ENCODE measurements at places on chromosomes 7 and 10. TPM values are rescaled to one million over a fixed set of nuclear protein-coding genes. Genes with fewer than 3 reads are reported as not detected.

DNA sequence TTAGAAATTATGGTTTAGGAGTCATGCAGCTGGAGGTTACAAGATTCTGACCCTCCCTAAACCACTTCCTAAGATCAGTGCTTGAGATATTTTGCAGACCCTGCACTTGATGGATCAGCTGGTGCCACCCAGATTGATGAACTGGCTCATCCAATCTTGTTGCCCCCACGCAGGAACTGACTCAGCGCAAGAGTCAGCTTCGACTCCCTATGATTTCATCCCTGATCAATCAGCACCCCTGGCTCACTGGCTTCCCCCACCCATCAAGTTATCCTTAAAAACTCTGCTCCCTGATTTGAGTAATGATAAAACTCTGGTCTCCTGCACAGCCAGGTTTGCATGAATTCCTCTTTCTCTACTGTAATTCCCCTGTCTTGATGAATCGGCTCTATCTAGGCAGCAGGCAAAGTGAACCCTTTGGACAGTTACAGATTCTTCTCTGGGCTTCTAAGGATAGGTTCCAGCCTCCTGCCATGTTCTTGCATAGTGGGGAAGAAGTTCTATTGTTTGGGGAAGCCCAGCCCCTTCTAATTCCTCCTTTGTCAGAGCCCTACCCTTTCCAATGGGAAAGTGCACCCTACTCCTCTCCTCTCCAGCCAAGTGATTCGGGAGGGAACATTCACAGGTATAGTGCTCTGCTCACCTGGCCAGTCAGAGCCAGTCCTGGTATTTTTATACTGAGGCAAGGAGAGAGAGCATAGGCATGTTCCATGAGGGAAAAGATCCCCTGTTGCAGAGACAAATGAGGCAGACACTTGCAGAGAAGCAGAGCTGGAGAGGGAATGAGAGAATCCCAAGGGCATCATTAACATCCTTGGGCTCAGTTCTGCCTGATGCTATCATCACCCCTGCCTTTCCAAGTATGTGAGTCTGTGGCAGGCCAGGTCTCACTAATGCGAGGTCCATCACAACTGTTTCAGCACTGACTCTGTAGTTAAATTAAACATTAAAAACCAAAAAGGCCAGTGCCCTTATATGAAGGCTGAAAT, 224.4 kb upstream of the GALNT17 start:
- DNase-seq = no peak

Gene FOXL3
- not detected for total RNA-seq

DNA sequence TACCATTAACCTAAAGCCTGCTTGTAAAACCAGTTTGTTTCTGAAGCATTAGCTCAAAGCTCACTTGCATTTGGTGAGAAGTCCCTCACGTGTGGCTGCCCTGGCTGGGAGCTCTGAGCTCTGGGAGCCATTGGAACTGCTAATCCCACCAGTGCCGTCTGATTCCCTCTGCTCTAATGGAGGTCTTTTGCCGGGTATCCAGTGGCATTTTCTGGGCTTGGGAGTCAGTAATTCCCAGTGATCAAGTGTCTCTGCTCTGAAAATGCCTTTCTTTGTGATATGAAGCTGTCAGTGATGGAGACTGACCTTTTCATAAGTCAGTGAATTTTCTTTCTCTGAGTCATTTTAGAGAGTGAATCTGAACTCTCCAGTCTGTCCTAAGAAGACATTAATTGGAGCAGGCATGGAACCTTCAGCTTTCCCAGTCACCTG, 36.9 kb upstream of the FAM20C start:
- no peak for DNase-seq

DNA sequence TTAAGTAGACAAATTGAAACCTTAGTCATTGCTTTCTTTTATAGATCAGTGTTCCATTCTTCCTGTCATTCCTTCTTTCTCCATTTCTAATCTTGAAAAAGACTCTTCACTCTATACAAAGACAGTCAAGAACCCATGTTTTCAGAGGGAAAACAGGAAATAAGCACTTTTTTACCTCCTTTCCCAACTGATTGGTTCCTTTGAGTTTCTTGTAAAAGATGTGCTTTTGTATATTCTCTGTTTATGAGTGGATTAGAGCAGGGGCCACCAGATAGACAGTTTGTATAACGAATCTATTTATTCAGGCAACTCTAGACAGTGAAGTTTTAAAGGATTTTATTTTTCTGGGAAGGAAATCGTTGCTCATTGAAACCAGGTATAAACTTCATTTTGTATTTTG, 49.8 kb downstream of the SHOC2 start:
- DNase-seq = no peak

- DNase-seq = no peak
Observed at GRCh38 chr7:128045766-128046165, 14.5 kb upstream of the LRRC4 start.

Gene CPA1
- not detected for total RNA-seq

GRCh38 chr10:116565534-116565933, 19.8 kb downstream of the PNLIP start:
- DNase-seq = no peak

Measured in activated T-cell treated with anti-CD3 and anti-CD28 coated beads, Interleukin-2, amount 50 U/mL, for 72 hours (primary cell).